ENCODE measurements at places on chromosomes 3 and 15.

GRCh38 chr3:128240232-128240631 lies 87.0 kb downstream of the EEFSEC start:
- no peak for DNase-seq

GRCh38 chr15:31217566-31218270 lies 108.9 kb upstream of the KLF13 start:
- no peak for DNase-seq

GRCh38 chr3:149806171-149806778 lies 6.7 kb upstream of the RNF13 start:
- no peak for DNase-seq

- no peak for DNase-seq
Observed at GRCh38 chr15:93943586-93943985, 287.8 kb upstream of the MCTP2 start.

- no peak for DNase-seq
Observed at GRCh38 chr3:176566757-176567156, 630.5 kb downstream of the TBL1XR1 start.

DNA sequence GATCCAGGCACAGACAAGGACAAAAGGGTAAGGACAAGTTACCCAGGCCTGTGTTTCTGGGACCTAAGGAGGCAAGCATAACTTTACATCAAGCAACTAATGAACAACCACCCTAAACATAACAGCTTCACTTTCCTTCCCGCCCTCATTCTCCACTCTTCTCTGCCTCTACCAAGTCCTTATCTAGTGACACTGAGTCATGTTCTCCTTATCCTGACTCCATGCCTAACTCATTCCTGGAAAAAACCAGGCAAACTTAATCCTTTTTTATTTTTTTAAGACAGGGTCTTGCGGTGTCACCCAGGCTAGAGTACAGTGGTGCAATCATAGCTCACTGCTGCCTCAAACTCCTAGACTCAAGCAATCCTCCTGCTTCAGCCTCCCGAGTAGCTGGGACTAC lies 44.5 kb downstream of the TMEM44 start:
- DNase-seq: no peak

DNA sequence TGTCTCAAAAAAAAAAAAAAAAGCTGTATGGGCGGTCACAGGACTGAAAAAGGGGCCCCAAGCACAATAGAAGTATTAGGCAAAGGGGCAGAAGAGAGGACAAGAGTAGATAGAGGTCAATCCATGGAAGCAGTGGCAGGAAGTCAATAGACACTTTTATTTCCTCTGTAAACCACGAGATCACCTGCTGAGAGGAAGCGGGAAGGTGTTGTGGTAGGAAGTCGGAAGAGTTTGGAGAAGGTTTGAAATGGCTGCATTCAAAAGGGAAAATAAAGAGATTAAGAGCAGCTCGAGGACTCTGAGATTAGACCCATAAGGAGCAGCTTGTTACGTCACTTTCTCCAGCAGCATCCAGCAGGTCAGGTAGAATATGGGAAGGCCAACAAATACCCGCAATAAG lies 14.2 kb upstream of the ZNF148 start:
- no peak for DNase-seq

- DNase-seq: no peak
Observed at GRCh38 chr15:62392376-62392775, 227.3 kb upstream of the C2CD4B start.

- DNase-seq: no peak
Observed at GRCh38 chr3:64623125-64623524, 64.7 kb downstream of the ADAMTS9 start.

DNA sequence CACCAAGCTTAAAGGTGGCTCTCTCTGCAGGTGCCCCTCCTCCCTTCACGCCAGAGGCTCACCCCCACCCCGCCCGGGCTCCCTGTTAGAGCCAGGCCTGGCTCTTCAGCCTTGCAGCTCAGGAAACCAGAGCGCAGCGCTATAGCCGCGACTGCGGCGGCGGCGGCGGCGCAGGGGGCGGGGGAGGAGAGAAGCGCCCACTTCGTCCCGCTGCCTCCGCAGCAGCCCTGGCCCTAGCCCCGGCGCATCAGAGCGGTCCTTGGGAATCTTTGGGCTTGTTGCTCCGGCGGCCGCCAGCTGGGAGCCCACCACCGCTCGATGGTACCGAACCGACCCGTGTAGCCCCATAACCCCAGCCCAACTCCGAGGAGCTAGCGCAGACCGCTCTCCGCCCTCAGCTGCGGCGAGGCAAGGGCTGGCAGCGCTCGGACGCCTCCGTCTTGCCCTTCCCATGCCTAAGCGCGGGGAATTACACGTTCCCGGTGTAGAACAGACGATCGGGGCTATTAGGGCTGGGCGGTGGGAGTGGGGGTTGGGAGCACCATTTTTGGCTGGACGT lies 1.2 kb downstream of the RASGRF1 start:
- DNase-seq: no peak

GRCh38 chr3:136678981-136679380 lies 73.2 kb downstream of the STAG1 start:
- DNase-seq: no peak

DNA sequence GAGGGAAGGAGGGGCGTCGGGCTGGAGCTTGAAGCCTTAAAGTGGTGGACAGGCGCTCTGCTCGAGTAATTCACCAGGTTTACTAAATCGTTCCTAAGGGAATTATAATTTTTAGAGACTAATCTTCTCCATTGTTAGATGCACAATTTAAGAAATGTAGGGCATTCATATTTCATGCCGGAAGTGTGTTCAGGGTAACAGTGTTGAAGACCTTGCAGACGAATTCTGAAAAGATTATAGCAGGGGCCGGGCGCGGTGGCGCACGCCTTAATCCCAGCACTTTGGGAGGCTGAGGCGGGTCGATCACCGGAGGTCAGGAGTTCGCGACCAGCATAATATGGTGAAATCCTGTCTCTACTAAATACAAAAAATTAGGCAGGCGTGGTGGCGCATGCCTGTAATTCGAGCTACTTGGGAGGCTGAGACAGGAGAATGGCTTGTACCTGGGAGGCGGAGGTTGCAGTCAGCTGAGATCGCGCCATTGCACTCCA lies 365 bp upstream of the GTF2A2 start:
- no peak for DNase-seq

DNA sequence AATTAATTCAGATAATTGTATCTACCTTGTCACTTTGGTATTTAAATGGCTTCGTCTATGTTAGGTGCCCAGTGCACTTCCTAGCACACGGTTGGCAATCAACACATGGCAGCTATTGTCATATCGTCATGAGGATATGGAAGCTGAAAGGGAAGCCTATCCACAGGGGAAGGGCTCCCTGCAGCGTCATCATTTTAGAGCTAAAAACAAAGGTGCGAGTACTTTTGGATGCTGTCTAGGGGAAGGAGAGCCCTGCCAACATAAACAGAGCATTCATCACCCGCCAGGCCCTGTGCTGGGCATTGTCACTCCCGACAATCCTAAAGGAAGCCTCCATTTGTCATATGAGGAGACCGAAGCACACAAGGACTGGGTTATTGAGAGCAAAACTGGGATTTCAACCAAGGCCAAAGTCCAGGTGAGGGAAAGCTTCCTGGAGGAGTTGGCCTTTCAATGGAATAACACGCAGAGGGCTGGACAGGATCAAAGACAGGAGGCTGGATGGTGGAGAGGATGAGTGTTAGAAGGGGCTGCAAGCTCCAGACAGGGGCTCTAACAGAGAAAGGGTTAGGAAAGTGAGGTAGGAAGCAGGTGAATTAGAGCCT lies 8.0 kb upstream of the PARL start:
- no peak for DNase-seq

DNA sequence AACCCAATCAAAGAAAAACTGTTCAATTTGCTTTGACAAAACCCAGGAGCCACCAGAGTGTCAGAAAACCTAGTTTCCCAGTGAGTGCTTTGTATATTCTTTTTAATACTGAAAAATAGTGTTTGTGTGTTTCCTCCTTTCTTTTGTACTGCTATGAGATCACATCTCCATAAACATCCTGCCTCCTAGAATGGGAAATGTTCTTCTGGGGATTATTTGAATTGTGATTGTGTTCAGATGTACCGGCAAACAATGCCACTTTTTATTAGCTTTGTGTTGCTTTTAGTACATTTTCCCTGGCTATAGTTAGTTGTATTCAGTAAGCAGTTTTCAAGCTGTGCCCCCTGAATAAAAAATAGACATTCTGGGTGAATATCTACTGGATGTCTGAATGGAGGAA lies 148.0 kb upstream of the NR2E3 start:
- no peak for DNase-seq

DNA sequence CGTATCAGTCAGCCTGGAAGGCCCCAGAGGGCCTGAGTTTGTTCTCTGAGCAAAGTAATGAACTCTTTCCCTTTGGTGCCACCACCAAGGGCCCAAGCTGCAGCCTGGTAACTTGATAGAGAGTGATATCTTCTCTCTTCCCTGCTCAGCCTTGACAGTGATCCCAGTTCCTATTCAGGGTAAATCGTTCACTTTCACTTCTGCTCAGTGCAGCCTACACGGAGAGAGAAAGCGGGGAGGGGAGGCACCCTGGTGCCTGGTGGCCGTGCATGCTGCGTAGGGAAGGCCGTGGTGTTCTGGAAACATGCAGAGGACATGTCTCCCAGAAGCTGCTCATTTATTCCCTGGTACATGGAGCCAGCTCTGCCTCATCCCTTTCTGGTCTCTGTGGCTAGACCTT lies 54.9 kb downstream of the KIF9 start:
- no peak for DNase-seq

DNA sequence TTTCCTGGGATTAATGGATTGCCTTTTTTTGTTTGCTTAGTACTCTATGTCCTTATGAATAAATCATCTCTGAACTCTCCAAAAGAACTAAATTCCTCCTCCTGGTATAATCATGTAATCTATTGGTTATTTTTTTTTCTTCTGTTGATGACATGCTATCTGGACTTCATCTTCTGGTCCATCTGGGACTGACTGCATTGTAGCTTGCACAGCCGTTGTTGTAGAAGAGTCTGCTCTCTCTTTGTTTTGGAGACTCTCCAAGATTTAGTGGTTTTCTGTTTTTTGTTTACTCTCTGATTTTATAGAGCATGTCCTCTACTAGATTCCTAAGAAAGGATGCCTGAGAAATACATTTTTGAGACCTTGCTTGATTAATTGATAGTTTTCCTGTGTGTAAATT lies 19.1 kb downstream of the IREB2 start:
- no peak for DNase-seq

GRCh38 chr15:70701891-70702568 lies 61.3 kb downstream of the UACA start:
- DNase-seq: no peak

DNA sequence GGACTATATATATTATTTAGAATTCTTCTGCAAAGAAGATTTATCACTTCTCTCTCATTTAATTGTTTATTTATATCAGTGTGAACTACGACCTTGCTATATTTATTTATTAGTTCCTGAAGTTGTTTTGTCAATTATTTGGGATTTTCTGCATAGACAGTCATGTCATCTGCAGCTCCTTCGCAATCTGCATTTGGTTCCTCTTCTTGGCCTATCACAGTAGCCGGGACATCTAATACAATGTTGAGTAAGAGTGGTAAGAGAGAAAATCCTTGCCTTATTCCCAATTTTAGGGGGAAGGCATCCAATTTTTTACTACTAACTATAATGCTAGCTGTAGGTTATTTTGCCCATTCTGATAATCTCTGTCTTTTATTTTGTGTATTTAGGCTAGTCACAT lies 39.4 kb downstream of the FOXL2 start:
- DNase-seq: no peak

DNA sequence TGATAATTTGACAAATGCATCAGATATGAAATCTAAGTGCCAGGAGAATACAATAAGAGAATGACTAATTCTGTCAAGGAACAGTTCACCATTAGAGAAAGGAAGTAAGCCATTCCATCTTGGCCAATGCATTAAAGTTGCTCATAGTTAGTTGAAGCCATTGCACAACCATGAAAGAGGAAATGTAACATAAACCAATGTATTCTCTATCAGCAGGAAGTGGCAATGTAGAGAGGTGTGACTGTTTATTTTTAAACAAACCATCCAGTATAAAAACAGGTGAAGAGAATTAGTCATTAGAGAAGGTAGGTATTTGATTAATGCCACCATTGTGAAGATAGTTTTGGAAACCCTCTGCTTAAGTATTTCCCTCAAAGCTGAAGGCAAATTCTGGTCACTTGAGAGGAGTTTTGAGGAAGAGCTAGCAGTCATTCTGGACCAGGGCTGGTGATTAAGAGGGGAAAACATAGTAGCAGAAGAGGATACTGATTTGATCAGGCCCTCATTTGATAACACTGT lies 10.7 kb upstream of the ANXA2 start:
- DNase-seq: no peak

DNA sequence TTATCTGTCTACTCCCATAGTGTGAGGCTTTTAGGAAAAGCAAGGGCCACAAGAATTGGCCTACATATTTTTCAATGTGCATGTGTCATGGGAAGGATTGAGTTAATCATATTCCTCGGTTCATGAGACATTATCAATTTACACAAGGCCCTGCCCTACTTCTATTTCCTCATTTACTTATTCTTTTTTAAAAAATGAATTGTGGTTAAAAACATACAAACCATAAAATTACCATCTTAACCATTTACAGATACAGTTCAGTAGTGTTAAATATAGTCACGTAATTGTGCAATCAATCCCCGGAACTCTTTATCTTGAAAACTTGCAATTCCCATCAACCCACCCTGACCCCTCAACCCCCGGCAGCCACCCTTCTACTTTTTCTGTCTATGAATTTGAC lies 284.0 kb upstream of the GADL1 start:
- no peak for DNase-seq

DNA sequence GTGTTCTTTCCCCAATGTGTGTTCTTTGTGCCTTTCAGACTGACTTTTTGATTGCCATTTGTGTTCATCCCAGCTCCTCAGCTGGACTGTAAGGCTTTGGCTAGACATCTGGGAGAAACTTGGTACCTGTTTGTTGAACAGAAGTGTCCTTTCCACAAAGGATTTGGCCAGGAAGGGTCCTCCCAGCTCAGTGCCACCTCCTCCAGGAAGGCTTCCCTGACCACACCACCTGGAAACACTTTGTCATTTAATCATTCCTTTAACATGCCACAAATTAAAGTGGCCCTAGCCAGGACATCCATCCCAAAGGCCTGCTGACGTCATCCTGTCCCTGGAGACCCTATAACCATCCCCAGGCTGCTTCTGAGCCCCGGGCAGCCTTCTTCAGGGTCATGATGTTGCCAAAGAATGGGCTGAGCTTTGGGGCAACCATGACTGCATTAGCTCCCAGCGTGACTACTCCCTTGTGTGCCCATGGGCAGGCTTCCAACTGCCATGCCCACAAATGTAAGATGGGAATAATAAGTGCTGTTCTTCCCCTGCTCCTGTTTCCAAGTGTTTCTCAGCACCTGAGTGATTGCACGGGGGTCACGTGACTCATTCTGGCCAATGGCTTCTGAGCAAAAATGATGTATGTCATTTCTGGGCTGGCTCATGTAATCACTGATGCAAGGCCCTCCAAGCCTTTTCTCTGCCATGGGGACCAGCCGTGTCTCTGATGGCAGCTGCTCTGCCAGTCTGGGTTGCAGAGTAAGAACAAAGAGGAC lies 112.5 kb upstream of the SMAD3 start:
- DNase-seq: no peak

GRCh38 chr15:80694611-80695098 lies 455 bp upstream of the ABHD17C start:
- DNase-seq: peak; percentile 8
